Articular chondrocyte of knee joint (primary cell): ENCODE measurements at places on chromosomes 11 and 22. TPM values are rescaled to one million over a fixed set of nuclear protein-coding genes. Genes with fewer than 3 reads are reported as not detected.

Gene DNAJB7
- 0.11 TPM in 1 of 2 replicates, not detected in the other for total RNA-seq

Gene VWA5A
- total RNA-seq: 64.4 and 108 TPM in 2 replicates

Gene OR51E2
- not detected in 2 replicates for total RNA-seq

Gene OOSP3
- not detected in 2 replicates for total RNA-seq

Gene MPPED1
- total RNA-seq: 0.32 and 0.39 TPM in 2 replicates

Gene MAJIN
- not detected in 2 replicates for total RNA-seq

Gene OR2AG2
- 0.39 and 0.43 TPM in 2 replicates for total RNA-seq

Gene OR6T1
- not detected in 2 replicates for total RNA-seq

Gene KCTD14
- 1.7 and 3.7 TPM in 2 replicates for total RNA-seq

Gene TRIM34
- total RNA-seq: 12.3 and 15.6 TPM in 2 replicates

Gene RIMBP3B
- 0.13 and 0.22 TPM in 2 replicates for total RNA-seq

Gene LUZP2
- total RNA-seq: not detected in 2 replicates

Gene GVQW3
- 2.9 and 3.3 TPM in 2 replicates for total RNA-seq

Gene SCN4B
- total RNA-seq: 0.32 and 0.52 TPM in 2 replicates

Gene EMID1
- 0.76 and 0.78 TPM in 2 replicates for total RNA-seq

Gene PRAME
- total RNA-seq: 0.13 and 0.43 TPM in 2 replicates

Gene RAB38
- 0.13 and 0.32 TPM in 2 replicates for total RNA-seq

Gene ANKK1
- 0.11 TPM in 1 of 2 replicates, not detected in the other for total RNA-seq

Gene KRTAP5-10
- not detected in 2 replicates for total RNA-seq
